ENCODE measurements at places on chromosomes 7 and 10.

DNA sequence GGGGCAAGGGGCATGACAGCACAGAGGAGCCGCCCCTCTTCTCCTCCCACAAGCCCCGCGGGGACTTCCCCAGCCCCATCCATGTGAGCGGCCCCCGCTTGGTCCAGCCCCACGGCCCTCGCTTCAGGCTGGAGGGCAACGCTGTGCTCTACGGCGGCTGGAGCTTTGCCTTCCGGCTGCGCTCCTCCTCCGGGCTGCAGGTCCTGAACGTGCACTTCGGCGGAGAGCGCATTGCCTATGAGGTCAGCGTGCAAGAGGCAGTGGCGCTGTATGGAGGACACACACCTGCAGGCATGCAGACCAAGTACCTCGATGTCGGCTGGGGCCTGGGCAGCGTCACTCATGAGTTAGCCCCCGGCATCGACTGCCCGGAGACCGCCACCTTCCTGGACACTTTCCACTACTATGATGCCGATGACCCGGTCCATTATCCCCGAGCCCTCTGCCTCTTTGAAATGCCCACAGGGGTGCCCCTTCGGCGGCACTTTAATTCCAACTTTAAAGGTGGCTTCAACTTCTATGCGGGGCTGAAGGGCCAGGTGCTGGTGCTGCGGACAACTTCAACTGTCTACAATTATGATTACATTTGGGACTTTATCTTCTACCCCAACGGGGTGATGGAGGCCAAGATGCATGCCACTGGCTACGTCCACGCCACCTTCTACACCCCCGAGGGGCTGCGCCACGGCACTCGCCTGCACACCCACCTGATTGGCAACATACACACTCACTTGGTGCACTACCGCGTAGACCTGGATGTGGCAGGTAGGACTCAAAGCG, 5.1 kb downstream of the AOC1 start:
- peak; percentile 7 for DNase-seq

DNA sequence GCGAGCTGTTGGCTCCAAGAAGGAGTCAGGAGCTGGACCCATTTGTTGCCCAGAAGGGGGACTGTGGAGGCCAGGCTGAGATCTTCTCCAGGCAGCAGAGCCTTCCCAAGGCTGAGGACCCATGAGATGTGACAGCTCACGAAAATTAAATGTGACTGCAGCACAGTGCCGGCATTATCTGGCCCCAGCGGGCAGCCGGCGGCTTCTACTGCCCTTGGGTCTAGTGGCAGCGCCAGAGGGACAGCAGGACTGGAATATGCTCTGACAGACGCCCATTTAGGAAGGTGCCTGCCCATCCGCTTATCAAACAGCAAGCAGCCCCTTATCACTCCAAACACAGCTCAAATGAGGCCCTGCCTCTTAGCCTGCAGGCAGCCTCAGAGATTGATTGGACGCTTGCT, 122.9 kb upstream of the LYZL2 start:
- DNase-seq: no peak

GRCh38 chr7:99381664-99382075, 7.1 kb downstream of the ARPC1B start:
- DNase-seq: no peak

- DNase-seq: no peak
These were observed 69.6 kb downstream of the ATXN7L1 start for GRCh38 chr7:105806592-105807447.

DNA sequence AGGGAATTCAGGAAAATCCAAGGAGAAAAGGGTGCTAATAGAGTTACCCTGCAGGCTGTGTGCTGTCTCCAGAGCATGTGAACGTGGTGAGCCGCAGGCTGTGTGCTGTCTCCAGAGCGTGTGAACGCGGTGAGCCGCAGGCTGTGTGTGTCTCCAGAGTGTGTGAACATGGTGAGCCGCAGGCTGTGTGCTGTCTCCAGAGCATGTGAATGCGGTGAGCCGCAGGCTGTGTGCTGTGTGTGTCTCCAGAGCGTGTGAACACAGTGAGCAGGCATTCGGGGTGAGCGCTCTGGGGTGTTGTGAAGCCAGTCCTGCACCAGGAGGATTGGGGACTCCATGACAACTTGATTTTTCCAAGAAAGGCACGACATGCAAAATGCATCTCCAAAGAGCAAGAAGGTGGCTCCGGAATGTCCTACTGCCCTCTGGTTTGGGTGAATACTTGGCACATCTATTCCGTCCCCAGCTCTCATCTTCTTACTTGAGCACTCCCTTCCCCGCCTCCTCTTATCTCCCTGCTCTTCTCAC, 407.9 kb upstream of the SHH start:
- no peak for DNase-seq

- no peak for DNase-seq
These were observed 431.8 kb downstream of the ZWINT start for GRCh38 chr10:55929291-55929690.

DNA sequence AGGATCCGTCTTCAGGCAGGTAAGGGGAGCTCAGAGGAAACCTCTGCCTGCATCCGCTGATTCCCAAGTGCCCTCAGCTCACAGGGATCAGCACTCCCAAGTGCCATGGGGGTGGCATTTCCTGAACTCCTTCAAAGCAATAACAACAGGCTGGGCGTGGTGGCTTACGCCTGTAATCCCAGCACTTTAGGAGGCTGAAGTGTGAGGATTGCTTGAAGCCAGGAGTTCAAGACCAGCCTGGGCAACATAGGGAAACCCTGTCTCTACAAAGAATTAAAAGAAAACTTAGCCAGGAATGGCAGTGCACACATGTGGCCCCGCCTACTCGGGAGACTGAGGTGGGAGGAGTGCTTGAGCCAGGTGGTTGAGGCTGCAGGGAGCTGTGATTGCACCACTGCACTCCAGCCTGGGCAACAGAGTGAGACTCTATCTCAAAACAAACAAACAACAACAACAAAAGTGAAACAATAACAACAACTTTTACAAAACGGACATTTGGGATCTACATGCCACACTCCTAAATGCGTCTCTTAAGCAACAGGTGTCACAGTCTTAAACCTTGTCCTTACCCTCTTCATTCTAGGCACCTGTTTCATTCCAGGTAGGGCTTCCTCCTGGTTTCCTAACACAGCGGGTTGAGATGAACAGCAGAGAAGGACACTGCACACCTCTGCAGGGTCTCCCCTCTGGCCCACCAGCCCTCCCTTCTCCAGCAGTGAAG, 73.8 kb downstream of the PAXIP1 start:
- DNase-seq: no peak

DNA sequence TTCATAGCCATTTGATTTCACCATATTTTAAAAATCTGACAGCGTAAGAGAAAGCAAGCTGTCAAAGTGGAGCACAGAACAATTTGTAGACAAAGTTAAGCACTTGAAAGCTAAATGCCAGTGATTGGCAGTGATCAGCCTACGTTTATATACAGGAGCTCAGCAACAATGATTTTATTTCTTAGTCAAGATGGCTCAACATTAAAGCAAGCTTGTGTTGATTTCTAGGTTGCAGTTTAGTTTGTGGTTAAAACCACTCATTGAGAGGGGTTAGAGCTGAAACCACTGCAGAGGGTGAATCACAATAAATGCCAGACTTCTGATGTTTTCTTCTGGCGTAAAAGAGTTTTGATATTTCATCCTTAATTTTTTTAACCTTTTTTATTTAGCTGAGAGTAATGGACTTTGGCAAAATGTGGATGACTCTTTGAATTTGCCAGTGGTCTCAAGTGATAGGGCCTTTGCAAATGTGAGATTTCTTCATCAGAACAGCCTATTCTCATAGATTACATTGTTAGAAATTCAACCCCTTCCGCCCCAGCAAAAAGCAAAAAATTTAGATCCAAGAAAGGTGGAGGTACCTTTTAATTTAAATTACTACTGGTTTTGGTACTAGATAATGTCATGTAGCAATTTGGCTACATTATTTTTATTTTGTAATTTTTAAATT, 73.8 kb downstream of the SHOC2 start:
- DNase-seq: no peak

DNA sequence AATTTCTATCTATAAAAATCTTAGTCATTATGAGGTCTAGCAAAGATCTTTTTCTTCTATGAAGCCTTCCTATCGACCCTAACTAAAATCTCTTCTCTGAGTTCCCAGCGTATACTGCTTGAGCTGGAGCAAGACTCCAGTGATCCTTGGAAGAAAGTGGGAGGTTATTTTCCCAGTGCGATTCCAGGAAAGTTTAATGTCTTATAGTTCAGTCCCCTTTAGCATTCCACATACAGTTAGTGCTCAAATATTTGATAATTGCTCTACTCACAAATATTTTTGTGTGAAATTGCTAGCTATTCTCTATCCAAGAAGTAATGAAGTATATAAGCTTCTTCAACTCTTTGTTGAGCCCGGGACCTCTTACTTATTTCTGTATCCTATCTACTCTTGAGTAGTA, 47.7 kb downstream of the ZEB1 start:
- DNase-seq: no peak

DNA sequence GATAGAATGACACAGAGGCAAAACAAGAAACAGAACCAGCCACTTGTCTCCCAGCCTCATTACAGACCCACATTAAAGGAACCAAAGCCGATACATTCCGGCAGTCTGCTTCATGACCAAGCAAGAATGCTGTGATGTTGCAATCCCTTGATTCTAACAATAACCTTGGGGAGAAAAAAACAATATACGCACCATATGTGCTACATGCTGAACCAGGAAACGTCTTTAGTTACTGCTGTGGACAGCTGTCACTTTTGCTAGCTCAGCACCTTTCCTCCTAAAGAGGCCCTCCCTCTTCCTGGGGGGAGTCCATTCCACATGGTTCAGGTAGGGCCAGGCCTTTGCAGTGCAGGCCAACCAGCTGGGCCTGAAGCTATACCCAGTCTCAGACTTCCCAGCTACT, 79.1 kb downstream of the PRTFDC1 start:
- DNase-seq: no peak

- no peak for DNase-seq
These were observed 17.0 kb upstream of the TIAL1 start for GRCh38 chr10:119613741-119614140.

GRCh38 chr10:5468262-5469106, 30.9 kb downstream of the CALML5 start:
- no peak for DNase-seq

DNA sequence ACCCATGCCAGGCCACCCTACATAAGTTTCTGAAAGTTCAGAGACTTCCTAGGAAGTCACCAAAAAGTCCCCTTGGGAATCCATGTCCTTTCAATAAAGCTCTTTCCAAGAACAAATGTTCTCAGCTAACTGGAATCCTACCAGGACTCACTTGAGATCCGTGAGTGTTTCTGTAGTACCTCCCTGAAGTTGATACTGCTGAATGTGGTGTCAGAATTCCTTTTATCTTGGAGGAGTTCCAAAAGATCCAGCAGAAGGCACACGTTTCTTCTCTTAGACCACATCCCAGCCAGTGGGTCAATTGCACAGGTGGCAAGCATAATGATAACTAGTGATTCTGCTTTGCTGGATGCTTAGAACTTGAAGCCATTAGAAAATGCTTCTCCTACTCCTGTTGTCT, 689.7 kb upstream of the IGFBP3 start:
- no peak for DNase-seq

DNA sequence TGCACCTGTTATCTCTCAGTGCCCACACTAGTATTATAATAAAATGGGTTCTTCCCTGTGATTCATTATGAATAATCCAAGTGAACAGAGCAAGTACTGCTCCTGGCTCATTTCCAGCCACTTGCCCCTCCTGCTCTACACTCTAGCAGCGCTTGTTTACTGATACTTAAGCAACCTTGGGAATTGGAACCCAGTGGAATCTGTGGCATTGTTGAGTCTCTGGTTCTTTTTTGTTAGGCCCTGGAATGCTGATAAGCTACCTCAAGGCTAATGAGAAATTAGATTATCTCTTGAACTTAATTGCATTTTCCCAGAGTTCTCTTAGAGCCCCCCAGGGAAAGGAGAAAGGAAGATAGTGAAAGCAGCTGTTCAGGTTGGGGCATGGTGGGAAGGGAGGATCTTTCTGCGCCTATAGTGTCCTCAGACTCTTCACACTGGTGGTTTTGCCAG, 34.0 kb downstream of the PRKAR2B start:
- DNase-seq: no peak

DNA sequence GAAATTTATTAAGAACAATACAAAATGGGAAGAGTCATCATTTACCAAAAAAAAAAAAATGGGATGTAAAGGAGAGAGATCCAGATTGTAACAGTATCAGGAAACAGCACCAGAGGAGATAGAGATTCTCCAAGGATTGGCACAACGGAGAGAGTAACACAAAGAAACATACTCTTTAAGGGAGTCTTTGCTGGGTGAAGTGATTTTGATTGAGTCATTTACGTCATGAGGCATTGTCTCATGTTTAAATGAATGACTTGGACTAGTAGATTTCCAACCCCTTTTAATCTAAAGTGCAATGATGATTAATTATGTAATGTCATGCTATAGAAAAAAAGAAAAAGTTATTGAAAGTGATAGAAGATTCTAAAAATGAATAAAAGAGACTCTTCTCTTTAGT, 68.8 kb downstream of the ITGB8 start:
- DNase-seq: no peak

DNA sequence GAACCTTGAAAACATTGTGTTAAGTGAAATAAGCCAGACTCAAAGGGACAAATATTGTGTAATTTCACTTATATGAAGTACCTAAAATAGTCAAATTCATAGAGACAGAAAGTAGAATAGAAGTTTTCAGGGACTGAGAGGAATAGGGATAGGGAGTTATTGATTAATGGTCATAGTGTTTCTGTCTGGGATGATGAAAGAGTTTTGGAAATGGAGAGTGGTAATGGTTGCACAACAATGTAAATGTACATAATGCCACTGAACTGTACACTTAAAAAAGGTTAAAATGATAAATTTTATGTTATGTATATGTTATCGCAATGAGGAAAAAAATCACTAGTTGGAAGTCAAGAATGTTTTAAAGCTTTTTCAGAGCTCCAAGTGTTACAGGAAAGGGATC, 33.5 kb upstream of the IMMP2L start:
- no peak for DNase-seq

DNA sequence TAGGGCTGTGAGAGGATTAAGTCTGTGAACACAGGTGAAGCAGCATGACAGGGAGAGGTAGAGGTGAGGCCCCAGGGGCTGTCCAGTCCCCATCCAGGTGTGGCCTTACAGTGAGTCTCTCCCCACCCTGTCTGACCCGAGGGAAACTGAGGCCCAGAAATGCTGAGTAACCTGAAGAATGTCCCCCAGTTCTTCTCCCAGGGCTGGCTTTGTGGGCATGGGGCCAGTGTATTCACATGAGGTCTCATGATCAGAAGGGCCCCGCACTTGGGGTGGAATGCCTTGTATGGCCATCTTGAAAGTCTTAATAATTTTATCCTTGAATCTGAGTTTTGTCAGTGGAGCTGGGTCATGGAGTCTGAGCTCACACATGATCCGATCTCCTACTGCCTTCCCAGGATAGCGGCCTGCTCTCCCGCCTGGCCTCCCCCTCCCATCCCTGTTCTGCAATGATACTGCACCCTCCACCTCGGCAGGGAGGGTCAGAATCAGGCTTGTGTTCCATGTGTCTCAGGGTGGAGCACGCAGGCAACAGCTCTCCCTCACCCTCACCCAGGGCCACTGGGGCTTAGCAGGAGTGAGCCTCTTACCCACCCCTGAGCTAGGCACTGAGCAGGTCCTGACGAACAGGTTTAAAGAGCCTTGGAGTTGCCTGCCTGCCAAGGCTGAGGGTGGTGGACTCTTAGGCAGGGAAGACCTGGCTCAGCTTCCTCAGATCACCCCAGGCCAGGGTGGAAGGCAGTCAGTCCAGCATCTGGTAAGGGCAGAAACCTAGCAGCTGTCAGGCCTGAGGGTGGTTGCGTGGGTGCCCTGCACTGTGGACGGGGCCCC, 41.4 kb upstream of the NPFFR1 start:
- no peak for DNase-seq
